ENCODE measurements at places on chromosomes 13 and 19.

- DNase-seq = no peak
Observed at GRCh38 chr19:33624586-33624985, 2.8 kb downstream of the CHST8 start.

- peak; percentile 43 for DNase-seq
Observed at GRCh38 chr13:74134777-74135325, 647 bp upstream of the KLF12 start.

- DNase-seq = no peak
Observed at GRCh38 chr19:15452111-15453047, 2.6 kb upstream of the WIZ start.

DNA sequence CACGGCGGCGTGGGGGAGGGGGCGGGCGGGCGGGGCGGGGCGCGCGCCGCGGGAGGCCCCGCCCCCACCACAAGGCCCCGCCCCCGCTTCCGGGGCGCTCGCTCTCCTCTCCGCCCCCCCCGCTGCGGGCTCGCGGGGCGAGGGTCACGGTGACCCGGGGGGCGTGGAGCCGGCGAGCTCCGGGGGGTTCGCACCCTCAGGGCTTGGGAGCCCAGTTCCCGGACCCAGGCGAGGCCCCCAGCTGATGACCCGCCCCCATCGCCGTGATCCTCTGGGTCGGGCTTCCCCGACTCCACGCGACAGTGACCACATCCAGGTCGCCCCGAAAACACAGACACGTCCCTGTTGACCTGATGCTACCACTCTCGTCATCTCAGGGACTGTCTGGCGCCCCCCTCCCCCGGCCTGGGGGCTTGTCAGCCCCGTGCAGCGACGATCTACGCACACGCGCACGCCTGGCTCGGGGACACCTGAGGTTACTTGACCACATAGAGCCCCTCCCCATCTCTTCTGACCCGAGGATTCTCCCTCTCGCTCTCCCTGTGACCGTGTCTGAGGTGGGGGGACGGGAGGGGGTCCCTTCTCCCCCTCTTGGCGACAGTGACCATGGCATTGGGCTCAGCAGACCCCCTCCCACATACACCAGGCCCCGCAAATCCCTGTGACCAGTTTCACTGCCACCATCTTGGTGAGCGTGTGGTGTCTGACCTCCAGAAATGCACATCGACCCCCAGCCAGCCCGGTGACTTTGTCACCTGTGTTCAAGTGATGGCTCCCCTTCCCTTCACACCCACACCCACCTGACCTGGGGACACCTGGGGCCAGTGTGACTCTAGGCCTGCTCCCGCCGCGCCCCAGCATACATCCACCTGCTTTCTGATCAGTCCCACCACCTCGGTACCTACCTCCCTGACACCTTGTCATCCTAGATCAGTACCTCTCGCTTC is 670 bp downstream of the MAP2K7 start:
- DNase-seq = peak; percentile 90

DNA sequence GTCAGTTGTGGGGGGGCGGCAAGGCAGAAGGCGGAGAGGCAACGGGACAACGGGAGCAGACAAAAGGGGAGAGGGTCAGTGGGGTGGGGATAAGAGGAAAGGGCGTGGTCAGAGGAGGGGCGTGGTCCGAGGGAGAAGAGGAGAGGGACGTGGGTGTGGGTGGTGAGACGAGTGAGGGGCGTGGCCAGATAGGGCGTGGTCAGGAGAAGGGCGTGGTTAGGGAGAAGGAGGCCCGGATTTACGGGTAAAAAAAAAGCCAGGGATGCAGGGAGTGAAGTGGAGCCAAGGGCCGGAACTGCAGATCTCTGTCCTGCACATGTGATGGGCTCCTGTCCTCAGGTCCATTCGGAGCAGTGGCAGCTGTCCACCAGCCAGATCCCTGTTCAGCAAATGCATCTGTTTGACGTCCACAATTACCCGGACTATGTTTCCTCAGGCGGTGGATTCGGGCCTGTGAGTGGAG is 21.5 kb downstream of the CPT1C start:
- DNase-seq = no peak

- DNase-seq = no peak
Observed at GRCh38 chr13:23999424-23999823, 102.1 kb upstream of the C1QTNF9B start.

DNA sequence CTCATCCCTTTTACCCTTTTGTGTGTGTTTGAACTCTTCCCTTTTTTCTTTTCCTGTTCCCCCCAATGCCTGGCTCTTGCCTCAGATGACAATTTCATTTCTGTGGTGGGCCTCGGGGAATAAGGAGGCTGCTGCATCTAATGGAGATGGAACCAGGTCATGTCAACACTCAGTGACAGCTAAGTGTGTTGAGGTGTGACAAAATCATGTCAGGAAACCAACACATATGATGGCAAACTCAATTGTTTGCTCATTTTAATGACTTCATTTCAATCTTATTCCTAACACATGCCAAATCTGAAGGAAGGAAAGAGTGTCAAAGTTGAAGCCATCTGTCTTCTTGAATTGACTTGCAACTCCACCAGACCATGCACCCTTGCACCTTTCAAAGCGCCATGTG is 36.7 kb downstream of the TNFSF11 start:
- no peak for DNase-seq

GRCh38 chr19:42254850-42255765 is at the start of gene ERF:
TSS of gene ERF (minus strand) at chr19:42255128. CDS start at chr19:42254999, 129 bp downstream.
- peak; percentile 94 for DNase-seq

DNA sequence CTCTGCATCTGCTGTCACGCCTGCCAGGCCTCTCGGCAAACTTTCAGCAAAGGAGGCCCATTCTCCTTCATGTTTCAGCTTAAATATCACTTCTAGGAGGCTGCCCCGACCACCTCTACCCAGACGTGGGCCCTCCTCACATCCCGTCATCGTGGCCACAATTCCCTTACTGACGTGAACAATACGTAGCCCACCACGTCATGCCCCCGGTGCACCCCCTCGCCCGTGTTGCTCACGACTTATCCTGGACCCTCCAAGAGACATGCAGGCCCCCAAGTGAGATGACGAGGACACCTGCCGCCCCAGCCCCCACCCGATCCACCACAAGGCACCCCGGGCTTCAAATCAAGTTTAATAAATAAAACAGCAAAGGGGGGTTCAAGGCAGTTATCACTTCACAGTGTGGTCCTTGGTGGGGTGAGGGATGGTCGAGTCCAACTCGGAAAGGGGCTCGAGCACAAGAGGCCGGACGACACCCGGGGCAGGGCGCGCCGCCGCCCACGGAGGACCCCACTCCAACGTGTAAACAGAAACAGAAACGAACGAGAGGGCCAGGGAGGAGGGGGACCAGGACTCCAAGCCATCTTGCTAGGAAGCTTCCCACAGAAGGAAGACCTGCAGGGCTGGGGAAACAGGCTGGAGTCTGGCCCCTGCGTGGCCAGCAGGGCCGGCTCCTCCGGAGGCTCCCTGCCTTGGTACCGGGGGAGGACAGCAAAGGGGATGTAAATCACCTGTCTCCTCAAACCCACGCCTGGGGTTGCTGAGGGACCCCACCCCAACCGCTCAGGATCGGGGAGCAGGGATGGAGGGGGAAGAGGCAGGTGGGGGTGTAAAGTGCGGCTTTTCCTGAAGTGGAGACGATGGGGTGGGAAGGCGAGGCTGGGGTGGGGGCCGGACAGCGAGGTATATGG is 14.3 kb upstream of the PLPP2 start:
- no peak for DNase-seq

DNA sequence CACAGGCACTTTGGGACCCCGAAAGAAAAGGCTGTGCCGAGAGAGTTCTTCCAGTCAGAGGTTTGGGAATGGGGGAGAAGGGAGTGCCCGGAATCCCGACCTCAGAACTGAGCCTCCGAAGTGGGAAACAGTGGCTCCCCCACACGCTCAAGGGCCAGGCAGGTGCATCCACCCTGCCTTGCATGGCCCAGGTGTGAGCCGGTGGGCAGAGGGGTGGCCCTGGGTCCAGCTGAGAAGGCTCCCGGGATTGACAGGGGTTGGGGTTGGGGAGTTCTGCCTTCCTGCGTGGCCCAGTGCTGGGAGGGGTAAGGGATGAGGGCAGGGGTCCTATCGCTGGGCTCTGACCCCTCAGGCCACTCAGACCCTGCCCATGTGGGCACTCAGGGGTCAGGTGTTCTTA is 163.5 kb upstream of the TUBA3C start:
- DNase-seq = no peak

All from CD4-positive, alpha-beta T cell treated with Interferon alpha-2 for 1 hour (primary cell).